HCT116 (cell line): ENCODE measurements at places on chromosomes 16 and 17.

- DNase-seq, result no peak
Measured at GRCh38 chr16:49600976-49601375, 227.4 kb downstream of the C16orf78 start.

- DNase-seq, result no peak
Measured at GRCh38 chr17:279331-279730, 73.3 kb downstream of the RPH3AL start.

DNA sequence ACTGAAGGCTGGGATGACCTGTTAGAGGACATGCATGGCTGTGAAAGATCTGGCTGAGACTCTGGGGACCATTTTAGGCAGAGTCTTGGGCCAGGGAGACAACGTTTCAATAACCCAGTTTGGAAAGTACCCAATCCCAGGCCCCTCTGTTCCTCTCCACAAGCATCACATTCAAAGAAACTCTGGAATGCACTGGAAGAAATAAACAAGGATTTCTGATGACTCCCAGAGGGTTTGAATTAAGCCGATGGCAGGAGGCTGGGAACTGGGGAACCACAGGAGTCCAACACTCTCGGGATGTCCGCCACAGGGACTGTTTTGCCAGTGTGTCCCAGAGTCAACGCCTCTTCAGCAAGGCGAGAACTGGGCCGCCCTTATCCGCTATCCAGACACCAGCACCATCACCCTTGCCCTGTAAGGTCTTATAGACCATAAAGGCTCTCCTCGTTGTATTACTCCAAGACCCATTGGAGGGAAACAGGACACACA lies 3.3 kb downstream of the PMP22 start:
- DNase-seq, result no peak

DNA sequence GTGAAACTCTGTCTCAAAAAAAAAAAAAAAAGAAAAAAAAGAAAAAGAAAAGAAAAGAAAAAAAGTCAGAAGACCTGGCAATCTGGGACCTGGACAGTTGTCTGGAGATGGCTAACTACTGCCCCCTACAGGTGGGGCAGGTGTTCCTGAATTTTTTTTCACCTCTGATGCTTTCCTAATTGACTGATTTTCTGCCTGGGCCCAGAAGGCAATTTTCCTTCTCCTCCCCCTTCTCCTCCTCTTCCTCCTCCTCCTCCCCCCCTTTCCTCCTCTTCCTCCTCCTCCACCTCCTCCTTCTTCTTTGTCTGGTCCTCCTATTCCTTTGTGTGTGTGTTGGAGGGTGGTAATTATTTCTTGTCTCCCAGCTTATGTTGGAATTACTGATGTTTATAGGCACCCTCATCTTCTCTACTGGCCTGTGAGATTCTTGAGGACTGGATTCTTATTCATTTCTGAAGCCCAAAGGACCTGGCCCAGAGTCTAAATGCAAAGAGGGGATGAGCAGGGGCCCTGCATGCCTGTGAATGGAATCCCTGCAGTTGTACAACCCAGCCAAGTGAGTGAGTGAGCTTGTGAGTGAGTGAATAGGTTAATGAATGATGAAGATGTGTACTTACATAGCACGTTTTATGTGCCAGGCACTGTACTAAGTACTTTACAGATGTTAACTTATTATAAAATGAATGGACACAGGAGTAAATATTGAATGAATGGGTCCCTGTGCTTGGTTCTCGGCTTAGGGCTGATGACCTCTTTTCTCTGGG lies 26.9 kb downstream of the IRX5 start:
- DNase-seq, result peak; percentile 39

GRCh38 chr16:24670623-24671454 lies 58.6 kb upstream of the TNRC6A start:
- no peak for DNase-seq

DNA sequence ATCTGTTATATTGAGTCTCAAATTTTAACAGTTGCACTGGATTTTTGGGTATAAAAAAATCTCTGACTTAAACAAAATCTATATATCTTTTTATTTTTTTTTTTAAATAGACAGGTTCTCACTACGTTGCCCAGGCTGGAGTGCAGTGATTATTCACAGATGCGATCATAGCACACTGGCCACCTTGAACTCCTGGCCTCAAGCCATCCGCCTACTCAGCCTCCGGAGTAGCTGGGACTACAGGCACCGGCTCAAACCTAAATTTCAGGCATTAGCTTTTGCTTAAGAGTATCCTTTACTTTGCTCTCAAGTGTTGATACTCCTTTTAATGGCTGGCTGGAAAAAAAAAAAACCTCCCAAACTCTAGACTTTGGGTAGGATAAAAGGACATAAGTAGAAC lies 61.6 kb downstream of the RPGRIP1L start:
- DNase-seq, result no peak

DNA sequence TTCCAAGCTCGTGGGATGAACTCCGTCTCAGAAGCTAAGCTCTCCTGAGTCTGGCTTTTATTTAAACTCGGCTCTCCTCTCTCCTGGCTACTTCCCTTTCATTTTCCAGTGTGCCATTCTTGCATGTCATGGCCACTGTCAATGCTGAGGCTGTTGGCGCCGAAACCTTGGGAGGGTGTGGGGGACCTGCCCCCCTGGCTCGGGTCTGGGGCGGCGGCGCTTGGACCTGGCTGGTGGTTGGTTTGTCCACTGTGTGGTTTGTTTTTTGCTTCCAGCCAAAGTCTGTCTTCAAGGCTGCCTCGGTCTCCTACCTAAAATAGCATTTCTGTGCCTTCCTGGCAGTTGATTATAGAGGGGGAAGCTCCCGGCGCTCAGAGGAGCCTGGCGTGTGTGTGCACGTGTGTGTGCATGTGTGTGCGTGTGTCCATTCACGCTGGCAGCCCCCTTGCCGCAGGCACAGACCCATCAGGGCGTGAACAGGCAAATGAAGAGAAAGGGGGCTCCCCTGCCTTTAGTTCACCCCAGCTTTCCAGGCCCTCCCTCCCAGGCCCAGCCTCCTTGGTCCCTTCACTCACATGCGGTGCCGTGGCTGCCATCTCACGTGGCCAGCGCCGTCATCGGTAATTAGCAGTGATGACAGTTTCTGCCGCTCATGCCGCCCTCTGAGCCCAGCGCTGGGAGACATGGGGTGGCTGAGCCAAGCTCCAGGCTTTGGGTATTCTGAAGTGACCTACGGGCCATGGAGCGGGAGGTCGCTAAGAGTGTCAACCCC lies 179.9 kb downstream of the SEC14L1 start:
- no peak for DNase-seq

DNA sequence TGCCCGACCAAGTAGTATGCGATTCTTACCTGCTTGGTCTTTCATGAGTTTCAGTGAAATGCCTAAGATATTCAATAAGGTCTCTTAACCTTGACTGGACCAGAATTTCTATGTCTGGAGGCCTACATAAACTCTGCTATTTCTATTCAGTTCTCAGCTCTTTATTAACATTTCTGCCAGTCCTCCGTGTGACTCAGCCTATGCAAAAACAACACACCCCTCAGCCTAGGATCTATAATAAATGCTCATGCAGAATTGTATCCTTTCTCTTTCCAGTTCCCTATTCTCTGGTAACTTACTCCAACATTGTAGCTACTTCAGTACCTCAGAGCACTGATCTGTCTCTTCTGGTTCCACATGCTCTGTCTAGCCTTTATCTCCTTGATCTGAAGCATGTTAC lies 1507.4 kb downstream of the CDH11 start:
- DNase-seq, result no peak

DNA sequence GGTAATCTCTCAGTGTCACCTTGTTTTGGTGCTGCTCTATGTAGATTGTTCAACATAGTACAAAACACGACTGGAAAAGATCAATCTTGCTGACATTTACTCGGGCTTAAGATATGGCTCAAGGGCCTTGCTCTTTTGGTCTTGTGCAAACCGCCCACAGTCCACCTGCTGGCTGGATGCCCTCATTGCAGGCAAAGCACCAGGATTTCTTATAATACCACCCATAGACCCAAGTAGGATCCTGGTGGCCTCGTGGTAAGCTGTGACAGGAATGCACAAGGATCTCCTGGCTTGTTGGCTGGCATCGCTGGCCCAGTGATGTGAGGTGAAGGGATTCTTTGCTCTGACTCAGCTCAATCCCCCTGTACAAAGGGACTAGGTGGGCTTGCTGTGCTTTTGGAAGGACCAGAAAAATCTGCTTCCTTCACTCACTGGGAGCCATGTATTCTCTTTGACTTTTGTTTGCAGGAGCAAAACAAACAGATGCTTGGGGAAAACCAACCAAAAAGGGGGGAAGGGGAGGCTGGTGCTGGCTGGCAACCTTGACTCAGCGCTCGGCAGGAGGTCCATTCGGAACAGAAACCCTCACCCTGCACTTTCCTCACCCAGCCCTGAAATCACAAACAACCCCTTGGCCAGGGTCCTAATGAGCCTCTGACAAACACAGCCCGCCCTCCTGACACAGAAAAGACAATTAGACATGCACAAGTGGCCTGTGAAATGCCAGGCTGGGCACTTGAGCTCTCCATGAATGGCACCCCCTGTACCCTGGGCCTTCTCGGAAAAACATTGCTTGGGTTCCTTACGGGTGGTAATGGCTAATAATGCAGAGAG lies 36.6 kb upstream of the MED9 start:
- DNase-seq, result peak; percentile 61

DNA sequence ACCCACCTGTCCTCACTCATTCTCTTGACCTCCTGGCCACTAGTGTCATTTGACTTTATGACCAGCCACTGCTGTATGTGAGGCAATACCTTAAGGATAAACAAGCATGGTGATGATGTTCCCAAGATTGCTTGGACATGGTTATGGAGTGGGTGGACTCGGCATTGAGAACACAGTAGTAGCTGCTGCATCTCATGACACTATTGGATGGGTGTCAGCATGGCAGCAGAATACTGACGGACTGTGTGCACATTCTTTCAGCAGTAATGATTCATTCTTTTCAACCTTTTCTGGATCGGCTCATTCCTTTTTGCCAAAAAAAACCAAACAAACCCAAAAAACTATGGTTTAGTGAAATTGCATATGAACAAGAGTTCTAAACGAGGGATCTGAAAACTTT lies 13.5 kb downstream of the SPECC1 start:
- DNase-seq, result no peak

GRCh38 chr17:29031488-29031887 lies 11.5 kb upstream of the PIPOX start:
- DNase-seq, result no peak

DNA sequence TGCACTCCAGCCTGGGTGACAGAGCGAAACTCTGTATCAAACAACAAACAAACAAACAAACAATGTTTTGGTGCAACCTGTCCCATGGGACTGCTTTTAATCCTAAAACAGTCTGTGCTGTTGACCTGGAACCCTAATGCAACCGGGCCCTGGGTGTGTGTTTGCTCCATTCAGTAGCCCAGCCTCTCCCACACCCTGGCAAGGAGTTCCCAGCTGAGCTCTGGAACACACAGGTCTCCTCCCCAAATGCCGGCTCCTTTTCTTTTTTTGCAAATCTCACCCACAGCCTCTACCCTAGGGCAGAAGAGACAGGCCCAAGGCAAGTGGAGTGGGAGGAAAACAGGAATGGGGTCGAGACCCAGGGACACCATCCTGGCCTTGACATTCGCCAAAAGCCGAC lies 29.8 kb upstream of the RASD1 start:
- no peak for DNase-seq

DNA sequence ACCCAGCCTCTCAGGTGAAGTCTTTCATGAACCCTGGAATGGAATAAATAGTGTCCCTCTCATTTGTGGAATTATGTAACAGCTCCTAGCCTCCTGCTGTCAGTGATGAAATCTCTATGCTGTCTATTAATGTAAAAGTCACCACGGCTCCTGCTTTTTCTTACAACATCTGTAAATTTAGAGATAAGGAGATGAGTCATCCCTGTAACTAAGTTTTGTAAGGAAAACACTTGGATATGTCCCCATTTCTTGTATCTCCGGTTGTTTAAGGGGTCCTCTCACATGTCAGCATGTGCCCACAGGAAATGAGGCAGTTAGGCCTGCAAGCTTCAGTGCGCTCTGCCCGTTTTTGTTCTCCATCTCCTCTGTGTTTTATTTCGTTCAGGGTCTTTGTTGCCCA lies 2.8 kb upstream of the NAT9 start:
- DNase-seq, result no peak

DNA sequence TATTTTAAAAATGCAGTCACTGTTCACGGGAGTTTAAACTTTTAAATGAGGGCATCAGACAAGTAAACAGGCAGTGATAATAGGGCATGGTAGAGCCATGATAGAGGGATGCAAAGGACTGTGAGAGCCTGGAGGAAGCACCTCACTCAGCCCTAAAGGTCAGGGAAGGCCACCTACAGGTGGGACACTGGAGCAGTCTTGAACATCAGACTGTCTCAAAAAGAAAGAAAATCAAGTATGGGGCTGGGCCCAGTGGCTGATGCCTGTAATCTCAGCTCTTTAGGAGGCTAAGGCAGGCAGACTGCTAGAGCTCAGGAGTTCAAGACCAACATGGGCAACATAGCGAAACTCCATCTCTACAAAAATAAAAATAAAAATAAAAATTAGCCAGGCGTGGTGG lies 31.0 kb upstream of the DHRS7B start:
- DNase-seq, result no peak

- DNase-seq, result no peak
Measured at GRCh38 chr16:17203424-17203823, 267.3 kb downstream of the XYLT1 start.

GRCh38 chr16:53600126-53600525 lies 97.1 kb upstream of the AKTIP start:
- no peak for DNase-seq

- no peak for DNase-seq
Measured at GRCh38 chr16:23508589-23509440, 1.5 kb downstream of the GGA2 start.

DNA sequence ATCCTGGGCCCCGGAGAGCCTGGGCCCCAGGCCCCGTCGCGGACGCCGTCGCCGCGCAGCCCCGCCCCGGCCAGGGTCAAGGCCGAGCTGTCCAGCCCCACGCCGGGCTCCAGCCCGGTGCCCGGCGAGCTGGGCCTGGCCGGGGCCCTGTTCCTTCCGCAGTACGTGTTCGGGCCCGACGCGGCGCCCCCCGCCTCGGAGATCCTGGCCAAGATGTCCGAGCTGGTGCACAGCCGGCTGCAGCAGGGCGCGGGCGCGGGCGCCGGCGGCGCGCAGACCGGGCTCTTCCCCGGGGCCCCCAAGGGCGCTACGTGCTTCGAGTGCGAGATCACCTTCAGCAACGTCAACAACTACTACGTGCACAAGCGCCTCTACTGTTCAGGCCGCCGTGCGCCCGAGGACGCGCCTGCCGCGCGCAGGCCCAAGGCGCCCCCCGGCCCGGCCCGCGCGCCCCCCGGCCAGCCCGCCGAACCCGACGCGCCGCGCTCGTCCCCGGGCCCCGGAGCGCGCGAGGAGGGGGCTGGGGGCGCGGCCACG lies 36.8 kb upstream of the ZC3H18 start:
- no peak for DNase-seq
